ENCODE measurements at places on chromosomes 13 and 19.

DNA sequence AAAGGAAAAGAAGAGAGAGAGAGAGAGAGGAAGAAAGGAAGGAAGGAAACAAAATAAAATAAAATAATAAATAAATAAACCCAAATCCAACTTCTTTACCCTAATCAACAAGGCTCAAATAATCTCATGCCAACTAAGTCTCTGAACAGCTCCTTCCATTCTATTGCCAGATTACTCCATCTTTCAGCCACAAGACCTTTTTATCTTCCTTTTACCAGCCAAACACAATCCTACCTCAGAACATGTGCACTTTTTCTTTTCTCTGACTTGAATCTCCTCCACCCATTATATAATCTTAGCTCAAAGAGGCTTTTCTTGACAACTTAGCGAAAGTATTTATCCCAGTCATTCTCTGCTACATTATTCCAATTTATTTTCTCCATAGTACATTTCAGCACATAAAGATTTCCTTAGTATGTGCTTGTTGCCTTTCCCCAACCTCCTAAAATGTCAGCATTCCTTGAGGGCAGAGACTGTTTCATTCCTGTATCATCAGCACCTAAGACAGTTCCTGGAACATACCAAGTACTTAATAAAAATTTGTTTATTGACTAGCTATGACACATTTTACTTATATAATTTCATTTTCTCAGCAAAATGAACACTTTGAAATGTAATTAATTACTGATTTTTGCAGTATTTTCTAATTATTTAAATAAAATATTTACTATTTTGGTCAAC lies 33.5 kb upstream of the USPL1 start:
- DNase-seq: no peak

GRCh38 chr19:41870401-41870873 lies 6.6 kb upstream of the CD79A start:
- DNase-seq: no peak

DNA sequence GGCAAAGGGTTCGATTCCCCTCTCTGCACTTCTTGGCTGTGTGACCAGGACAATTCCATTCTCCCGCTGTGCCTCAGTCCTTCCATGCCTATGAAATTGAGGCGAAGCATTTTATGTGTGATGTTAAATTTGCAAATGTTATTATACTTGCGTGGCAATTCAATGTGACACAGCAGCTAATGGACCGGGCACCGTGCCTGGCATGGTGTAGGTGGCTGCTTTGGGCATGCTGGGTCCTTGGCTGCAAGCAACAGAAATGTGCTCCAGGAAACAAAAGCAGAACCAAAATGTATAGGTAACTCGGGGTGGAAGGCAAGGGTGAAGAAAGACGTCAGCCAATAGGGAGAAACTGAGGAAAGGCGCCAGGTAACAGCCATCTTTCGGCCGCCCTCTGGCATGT lies 37.1 kb downstream of the TINCR start:
- no peak for DNase-seq

GRCh38 chr13:21948769-21949474 lies 278.0 kb downstream of the FGF9 start:
- no peak for DNase-seq

DNA sequence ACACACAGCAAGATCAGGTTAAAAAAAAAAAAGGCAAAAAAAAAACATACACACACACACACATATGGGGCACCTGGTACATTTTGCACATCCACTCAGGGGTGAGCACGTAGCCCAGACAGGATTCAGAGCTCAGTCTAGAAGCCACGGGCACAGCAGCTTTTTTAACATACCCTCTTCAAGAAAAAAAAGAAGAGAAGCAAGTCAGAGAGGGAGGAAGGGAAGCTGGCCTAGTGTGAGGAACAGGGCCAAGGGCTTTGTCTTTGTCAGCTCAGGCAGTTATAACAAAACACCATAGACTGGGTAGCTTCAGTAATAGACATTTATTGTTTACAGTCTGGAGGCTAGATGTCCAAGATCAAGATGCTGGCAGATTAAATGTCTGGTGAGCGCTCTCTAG lies 2.3 kb upstream of the TPM4 start:
- DNase-seq: no peak

- no peak for DNase-seq
These were observed 10.7 kb downstream of the IL17D start for GRCh38 chr13:20714161-20714560.

GRCh38 chr19:44813070-44813840 lies 4.4 kb downstream of the BCAM start:
- no peak for DNase-seq

GRCh38 chr13:94556621-94557020 lies 39.3 kb downstream of the TGDS start:
- no peak for DNase-seq

DNA sequence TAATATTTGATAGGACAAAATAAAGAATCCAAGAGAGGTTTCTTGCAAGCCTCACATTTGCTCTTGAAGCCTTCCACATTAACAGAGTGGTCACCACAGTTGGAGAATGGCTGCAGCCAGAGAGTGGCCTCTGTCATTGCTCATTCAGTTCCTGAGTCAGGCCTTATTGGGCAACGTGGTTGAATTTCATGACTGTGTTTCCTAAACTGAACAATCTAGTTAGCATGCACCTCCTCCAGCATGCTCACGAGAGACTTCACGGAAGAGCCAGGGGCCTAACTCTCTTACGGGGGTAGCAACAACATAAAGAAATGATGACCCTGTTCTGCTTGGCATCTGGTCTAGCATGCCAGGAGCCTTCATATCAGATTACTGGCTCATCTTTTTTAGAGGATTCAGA lies 9.6 kb upstream of the UBL3 start:
- DNase-seq: no peak

DNA sequence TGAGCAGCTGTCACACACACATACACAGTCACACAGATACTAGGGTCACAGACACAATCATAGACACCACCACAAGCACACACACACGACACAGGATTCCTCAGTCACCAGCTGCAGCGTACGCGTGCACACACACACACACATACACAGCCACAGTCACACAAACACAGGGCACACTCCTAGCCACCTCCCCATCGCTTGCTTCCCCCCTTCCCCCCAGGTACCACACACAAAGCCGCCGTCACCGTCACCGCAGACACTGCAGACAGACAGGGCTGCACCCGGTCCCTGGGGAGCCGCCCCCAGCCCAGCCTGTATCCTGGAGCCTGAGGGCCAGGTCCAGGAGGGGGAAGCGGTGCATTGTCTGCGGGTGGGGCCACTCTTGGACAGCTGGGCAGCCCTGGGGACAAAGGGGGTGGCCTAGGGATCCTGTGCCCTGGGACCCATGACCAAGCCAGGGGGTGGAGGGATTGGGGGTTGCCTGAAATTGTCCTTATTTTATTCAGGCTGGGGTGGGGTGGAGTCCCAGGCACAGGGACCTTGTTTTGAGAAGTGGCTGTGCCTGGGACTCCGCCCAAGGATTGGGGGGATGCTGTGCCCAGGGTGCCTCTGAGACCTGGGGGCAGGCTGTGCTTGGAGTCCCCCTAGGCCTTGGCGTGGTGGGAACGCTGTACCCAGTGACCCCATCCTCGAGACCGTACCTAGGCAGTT lies 957 bp downstream of the NUMBL start:
- DNase-seq: no peak

DNA sequence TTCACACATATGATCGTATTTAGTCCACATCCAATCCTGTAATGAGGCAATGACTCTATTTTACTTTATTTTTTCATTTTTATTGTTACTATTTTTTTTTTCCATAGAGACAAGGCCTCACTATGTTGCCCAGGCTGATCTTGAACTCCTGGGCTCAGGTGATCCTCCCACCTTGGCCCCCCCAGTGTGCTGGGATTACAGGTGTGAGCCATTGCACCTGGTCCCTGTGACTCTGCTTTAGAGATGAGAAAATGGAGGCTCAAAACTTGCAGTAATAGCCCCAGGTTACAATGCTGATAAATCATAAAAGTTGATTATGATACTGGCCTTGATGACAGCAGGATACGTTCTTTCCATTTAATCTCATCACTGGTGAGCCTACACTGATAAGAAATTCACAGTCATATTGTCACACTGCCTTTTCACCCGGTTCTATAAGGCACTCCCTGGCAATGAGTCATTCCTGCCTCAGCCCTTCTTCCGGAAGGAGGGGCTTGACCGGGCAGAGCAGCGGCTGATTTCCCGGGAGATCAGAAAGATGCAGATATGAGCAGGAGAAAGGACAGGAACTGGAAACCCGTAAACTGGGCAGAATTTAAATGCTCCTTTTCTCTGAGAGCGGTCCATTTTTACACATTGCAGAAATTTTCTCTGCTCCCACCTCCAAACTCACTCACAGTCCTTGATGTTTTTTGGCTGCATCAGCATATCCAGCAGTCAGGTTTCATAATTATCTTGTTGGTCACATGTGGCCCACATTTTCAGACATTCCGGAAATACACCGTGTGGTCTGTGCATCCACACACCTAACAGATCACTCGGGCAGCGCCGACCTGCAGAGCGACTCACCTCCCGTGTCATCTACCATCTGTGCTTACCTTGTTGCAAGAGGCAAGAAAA lies 616.4 kb downstream of the EFNB2 start:
- no peak for DNase-seq

GRCh38 chr13:66344805-66345517 lies 885.2 kb downstream of the PCDH9 start:
- no peak for DNase-seq

DNA sequence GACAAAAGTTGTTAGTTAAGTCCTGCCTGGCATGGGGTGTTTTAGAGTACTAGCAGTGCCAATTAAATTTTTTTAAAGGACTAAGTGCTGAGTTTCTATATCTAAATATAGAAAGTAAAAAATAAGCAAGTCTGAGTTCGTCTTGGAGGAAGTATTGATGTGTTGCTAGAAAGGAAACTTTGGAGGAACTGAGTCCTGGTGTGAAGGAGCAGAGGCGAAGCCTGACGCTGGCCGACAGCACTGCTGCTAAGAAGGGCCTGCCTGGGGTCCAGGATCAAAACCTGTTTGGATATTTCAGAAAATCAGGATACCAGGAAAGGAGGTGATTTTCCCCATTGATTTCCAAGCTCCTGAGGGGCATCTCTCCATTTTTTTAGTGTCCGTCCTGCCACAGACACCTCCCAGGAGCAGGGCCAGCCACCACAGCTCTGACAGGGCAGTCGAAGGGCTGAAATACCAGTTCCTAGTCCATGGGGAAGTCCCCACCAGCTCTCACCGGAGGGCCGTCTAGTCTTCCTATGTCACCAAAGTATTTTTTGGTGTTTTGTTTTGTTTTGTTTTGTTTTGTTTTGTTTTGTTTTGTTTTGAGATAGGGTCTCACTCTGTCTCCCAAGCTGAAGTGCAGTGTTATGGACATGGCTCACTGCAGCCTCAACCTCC lies 38.2 kb upstream of the NPAS1 start:
- no peak for DNase-seq

DNA sequence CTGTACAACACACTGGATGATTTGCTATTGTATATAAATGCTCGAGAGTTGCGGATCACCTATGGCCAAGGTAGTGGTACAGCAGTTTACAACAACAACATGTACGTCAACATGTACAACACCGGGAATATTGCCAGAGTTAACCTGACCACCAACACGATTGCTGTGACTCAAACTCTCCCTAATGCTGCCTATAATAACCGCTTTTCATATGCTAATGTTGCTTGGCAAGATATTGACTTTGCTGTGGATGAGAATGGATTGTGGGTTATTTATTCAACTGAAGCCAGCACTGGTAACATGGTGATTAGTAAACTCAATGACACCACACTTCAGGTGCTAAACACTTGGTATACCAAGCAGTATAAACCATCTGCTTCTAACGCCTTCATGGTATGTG lies 21.5 kb downstream of the OLFM4 start:
- no peak for DNase-seq

GRCh38 chr13:67664502-67664901 lies 434.4 kb upstream of the PCDH9 start:
- no peak for DNase-seq

- DNase-seq: no peak
These were observed 20.1 kb downstream of the GPATCH1 start for GRCh38 chr19:33100894-33101644.

DNA sequence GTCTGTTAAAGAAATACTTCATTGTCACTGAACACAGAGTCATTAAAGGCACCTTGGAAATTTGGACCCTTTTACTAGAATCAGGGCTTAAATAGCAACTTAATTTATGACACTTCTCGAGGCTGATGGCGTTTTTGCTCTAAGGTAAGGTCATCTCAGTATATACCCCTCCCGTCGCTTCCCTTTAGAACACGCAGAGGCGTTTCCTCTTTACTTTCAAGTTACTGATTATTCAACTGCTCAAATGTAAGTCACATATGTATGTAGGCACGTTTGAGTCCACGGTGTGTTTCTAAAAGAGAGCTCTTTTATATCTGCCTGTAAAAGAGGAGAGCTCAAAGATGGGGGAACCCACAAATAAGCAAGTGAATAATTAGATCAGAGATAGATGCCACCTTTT lies 181.5 kb downstream of the TSHZ3 start:
- no peak for DNase-seq

DNA sequence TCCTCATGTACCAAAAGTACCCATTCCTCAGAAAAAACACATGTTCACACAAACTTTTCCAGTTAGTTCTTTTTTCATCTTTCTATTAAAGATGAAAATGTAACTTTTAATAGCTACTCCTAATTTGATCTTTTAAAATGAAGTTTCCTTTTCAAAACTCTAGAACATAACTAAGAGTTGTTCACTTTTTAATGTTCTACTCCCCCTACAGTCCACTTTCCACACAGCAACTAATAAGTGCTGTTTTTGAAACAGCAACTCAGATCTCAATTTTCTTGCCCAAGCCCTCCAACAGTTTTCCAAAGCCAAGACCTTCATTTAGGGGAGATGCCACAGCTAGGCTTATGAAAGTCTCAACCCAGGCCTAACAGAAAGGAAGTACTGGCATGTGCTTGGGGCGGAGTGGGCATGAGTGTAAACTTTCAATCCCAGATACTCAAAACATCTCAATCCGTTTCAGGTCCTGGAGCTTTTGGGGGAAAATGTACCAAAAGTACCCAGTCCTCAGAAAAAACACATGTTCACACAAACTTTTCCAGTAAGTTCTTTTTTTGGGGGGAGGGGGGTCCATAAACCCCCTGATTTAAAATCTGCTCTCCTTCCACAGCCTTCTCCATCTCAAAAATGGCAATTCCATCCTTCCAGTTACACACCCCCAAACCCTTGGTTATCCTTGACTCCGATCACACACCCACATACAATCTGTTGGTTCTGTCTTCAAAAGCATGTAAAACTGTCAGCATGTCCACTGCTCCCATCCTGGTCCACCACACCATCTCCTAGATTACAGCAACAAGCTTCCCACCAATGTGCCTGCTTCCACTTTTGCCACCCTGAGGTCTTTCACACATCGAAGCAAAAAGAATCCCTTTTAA lies 2.0 kb downstream of the FBL start:
- DNase-seq: peak; percentile 56

DNA sequence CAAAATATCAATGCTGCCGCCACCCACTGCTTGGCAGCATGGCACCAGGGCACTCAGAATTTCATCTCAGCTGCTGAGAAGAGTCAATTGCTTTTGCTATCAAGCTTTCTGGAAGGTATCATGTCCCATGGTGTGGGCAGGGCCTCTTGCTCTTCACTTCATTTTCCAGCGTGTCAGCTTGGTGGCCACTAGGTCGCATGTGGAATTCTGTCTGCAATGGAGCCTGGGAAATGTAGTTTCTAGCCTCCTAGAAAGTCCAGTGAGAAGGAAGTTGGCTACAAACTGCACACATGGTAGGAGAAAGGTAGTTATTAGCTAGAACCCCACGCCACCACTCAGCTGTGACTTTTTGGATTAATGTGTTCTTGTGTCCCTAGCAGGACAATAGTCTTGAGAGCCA lies 105.3 kb downstream of the MYO16 start:
- no peak for DNase-seq

All from NCI-H446 (cell line).